Stimulated activated CD4-positive, alpha-beta T cell treated with anti-CD3 and anti-CD28 coated beads, Interleukin-15, amount 100 ng/mL, for 1 hour (primary cell): ENCODE measurements at places on chromosomes 4 and X.

DNA sequence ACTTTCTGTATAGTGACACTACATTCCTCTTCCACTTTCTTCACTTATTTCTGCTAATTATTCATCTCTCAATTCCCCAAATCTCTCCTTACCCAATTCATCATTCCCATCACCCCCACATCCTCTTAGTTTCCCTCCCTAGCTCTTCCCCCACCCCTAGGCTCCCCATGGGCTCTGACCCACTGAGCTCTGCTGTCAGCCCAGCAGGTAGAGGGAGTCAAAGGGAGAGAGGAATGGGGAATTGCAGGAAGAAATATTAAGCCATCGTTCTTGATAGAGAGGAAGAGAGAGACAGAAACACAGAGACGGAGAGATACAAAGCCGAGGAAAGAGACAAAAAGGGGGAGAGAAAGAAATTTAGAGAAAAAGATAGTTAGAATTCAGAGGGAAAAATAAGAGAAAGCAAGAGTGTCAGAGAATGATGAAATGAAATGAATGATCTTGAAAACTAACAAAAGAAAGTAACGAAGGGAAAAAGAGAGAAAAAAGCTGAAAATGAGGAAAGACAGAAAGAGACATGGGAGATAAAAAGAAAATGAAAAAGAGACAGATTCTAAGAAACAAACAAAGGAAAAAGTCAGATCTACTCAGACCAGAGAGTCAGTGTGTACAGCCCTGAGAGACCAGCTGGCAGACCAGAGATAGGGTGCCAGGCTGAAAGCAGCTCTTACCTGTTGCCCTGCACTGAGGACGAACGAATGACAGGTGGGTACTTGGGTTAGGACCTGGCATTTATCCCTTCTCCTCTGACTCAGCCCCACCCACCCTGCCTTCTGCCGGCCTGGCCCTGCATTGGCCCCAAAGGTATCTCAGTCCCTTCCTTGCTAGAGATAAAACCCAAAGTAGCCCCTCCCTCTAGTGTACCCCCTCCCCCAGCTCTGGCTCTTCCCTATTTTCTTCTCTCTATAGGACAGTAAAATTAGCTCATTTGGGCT is at the start of gene ALAS2:
ALAS2 (minus strand) TSS at position 707 of the 935 bp plus-strand sequence. CDS start 4,977 bp downstream, outside the sequence.
- no peak for DNase-seq

DNA sequence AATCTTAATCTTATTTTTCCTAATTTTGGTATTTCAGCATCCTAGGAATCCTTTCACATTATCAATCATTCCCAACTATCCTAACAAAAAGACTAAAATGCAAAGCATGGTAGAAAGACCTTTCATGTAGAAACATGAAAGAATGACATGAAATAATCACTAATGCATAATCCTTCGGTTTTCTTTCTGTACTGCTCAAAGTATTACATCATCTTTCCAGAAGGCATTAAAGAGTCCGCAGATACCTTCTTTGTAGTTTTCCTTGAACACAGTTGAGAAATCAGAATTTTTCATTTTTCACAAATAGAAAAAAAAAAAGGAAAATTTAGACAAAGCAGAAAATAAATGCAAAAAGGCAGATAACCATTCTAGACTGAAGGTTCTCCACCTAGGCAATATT is 11.5 kb downstream of the RCHY1 start:
- no peak for DNase-seq

GRCh38 chr4:7530932-7531639 is 96.4 kb upstream of the PSAPL1 start:
- DNase-seq, result no peak

- DNase-seq, result no peak
These were observed 19.9 kb upstream of the MXD4 start for GRCh38 chr4:2281575-2282343.

GRCh38 chr4:31998807-31999206 is 1278.6 kb downstream of the PCDH7 start:
- DNase-seq, result no peak

DNA sequence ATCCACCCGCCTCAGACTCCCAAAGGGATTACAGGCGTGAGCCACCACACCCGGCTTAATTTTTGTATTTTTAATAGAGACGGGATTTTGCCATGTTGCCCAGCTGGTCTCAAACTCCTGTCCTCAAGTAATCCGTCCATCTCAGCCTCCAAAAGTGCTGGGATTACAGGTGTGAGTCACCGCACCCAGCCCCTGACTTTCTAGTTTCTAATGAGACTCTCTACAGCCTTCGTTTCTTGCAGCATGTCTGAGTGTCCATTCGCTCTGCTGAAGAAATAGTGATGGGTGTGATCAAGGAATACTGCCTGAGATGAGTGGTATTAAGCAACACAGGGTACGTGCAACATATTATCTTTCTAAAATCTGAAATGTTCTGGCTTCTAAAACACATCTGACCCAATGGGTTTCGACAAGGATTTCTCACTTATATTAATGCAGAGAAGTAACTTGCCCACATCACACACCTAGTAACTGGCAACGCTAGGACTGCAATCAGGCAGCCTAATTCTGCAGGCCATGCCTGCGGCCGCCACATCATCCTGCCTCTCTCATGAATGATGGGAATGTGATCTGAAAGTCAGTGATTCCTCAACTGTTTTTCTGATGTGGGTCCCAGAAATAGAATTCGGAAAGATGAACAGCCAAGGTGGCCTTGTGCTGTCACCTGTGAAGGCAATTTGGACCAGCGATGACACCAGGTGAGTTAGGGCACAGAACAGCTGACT is 74.3 kb downstream of the RBM47 start:
- DNase-seq, result no peak

GRCh38 chr4:120963449-120963848 is 40.9 kb upstream of the PRDM5 start:
- no peak for DNase-seq

- no peak for DNase-seq
These were observed 30.6 kb upstream of the GC start for GRCh38 chr4:71814433-71814832.

GRCh38 chr4:131309628-131310027 is 1839.5 kb upstream of the PCDH10 start:
- no peak for DNase-seq

- no peak for DNase-seq
These were observed 55.7 kb downstream of the MSX1 start for GRCh38 chr4:4914965-4915845.

GRCh38 chr4:5280828-5281227 is 229.5 kb downstream of the STK32B start:
- no peak for DNase-seq

- no peak for DNase-seq
These were observed 227.1 kb downstream of the SH2D1A start for GRCh38 chrX:124573468-124573867.

DNA sequence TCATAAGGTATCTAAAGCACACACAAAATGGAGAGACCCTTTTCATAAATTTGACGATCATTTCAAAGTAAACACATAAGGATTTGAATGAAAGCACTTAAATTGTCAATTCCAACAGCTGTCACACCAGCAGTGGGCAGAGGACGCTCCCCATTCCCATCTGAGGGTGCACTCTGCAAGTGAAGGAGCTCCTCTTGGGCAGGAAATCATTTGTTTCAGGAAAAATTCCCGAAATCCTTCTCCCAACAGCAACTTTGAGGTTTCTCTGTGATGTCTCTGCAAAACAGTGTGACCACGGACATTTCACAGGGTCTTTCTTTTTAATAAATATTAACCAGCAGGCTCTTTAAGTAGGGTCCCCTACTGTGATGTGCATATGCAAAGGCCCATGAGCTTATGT is 111.0 kb downstream of the EPHA5 start:
- DNase-seq, result no peak

DNA sequence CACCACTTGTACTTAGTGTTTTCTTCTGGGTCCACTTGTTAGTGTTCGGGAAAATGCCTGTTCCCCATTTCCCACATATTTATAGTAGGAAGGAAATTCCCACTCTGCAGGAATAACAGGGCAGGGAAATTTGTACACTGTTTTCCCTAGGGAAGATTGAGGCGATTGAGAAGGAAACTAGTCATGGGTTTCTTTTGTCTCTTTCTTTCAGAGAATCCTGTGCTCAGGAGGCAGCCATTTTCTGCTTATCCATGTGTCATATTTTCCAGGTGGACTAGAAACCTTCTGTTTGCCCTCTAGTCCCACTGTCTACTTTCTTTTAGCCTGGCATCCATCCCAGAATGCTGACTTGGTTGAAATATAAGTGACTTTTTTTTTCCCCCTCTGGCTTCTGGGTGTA is 299.1 kb upstream of the ANKRD50 start:
- DNase-seq, result no peak

GRCh38 chr4:147015491-147015890 is 69.8 kb upstream of the TTC29 start:
- no peak for DNase-seq

DNA sequence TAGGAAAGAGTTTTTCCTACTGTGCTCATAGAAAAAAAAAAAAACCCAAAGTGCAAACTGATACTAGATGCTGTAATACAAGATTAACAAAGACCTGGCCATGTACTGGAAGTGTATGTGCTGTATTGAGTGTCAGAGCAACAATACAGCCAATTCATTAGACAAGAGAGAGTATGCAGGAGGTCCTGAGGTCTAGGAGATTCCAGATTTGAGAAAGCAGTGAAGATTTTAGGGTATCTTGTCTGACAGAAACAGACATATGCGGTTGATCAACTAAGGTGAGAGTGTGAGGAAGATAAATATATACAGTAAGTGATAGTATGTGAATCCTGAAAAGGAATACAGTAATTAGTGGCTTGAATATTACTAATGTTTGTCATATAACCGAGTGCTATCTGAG is 3.0 kb downstream of the GPR174 start:
- no peak for DNase-seq

- no peak for DNase-seq
These were observed 117.8 kb upstream of the NOCT start for GRCh38 chr4:138897811-138898226.

DNA sequence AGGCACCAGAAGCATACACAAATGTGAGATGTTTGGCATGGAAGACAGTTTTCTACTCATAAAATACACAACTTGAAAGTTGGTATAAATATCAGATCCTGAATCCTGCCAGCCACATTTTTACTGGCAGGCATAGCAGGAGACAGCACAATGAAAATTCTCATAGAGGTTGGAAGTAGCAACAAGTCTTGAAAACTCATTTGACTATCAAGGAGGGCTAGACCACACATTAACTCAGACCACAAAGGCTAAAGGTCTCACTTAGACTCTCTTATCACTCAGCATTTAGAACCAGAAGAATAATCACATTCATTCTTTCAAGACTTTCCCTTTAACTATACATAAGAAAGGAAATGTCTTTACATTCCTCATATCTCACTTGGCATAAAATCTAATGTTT is 56.5 kb downstream of the SORBS2 start:
- no peak for DNase-seq

GRCh38 chrX:66050140-66050569 is 10.3 kb upstream of the VSIG4 start:
- DNase-seq, result no peak

- no peak for DNase-seq
These were observed 33.1 kb upstream of the ANK2 start for GRCh38 chr4:113016377-113016776.
